Stimulated activated naive B cell treated with anti-CD40 and anti-IgM and Interleukin-4, amounts not matched to agents 10 μg/mL and 1 μg/mL and 100 μg/mL, for 72 hours (primary cell): ENCODE measurements at places on chromosomes 13 and 19.

- DNase-seq = no peak
Observed at GRCh38 chr19:17806945-17807344, 12.0 kb downstream of the B3GNT3 start.

DNA sequence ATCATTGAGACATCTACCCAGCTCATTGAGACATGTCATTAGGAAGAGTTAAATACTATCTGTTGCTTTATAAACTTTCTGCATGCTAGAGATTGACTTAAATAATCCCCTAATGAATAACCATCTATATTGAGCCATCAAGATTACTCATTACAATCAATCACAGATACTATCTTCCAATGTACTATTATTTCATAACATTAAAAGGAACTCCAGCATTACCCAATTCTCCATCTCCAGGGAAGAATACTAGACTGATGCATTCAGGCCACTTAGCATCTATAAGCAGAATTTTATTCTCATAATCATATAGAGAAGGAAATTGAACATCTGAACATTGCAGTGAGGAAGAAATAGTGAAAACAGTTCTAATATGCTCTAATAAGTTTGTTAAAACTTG lies 8.0 kb downstream of the EPSTI1 start:
- DNase-seq = no peak

DNA sequence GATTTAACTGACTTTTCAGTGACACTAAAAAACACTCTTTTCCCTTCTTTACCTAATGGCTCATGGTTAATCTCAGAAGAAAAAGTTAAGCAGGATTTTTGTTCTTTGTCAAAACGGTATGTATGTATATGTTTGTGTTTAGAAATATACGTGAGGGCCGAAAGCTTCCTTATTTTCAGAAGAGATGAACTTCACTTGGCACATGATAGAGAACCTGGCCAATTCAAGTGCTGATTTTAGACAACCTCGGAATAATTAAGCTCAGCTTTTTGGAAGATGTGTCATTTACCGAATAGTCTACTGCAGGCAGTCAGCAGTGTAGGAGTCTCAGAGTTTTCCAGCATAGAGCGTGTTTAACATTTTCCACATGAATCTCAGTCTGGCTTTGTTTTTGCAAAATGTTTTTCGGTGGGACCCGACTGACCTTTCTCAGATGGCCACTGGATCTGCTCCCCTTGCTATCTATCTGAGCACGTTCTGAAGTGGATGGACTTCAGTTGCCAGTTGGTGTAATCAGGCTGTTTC lies 4.6 kb downstream of the RNASEH2B start:
- DNase-seq = no peak

DNA sequence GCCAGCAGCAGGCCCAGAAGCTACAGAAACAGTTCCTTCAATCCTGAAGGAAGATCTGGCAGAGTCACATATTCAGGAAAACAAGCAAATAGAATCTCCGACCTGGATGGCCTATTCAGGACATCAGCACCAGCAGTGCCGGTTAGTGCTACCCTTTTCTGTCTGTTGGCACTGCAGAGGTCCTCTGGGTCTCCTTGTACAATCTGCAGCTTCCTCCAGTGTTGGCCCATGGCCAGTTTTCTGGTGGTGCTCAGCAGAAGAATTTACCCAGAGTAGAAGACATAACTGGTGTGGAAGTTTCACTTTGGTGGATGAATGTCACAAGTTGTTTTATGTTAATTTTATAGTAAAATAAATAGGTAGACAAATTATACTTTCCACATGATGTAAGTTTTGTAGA lies 498.1 kb downstream of the COG6 start:
- no peak for DNase-seq

DNA sequence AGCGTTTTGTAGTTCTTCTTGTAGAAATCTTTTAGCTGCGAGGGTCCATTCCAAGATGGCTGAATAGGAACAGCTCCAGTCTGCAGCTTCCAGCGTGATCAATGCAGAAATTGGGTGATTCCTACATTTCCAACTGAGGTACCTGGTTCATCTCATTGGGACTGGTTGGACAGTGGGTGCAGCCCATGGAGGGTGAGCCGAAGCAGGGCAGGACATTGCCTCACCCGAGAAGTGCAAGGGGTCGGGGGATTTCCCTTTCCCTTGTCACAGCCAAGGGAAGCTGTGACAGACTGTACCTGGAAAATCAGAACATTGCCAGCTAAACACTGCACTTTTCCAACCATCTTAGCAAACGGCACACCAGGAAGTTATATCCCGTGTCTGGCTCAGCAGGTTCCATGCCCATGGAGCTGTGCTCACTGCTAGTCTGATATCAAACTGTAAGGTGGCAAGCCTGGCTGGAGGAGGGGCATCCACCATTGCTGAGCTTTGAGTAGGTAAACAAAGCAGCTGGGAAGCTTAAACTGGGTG lies 176.0 kb upstream of the SPRY2 start:
- no peak for DNase-seq

DNA sequence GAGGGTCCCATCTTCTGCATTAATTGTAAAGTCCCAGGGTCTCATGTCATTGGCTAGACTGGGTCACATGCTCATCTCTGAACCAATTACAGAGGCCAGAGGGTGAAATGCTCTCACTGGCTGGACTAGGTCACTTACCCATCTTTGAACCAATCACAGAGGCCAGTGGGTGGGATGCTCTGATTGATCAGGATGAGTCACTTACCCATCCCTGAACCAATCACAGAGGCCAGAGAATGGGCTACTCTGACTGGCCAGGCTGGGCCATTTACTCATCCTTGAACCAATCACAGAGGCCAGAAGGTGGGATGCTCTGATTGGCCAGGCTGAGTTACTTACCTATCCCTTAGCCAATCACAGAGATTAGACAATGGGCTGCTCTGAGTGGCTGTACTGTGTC lies 5.3 kb downstream of the MISP start:
- DNase-seq = no peak

- no peak for DNase-seq
Observed at GRCh38 chr13:113122550-113123225, at the start of gene F10. Gene F10, plus strand, starts transcription at chr13:113122799. Its CDS starts 57 bp downstream, at chr13:113122856.

DNA sequence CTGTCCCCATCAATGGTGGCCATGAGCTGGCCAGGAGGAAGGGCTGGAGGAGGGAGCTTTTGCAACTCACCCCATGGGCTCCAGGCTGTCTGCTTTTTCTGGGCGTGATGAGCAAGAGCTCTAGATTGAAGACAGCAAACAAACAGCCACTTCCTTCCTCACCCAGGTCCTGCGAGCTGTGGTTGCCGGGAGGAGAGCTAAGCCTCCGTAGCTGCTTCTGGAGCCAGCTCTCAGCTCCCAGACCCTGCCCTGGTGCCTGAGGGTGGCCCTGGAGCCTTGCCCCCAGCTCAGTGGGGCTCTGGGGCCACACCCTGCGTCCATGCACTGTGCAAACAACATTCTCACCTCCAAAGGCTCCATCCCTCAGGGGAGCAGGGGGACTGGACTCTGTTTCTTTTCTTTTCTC lies 6.2 kb downstream of the MYO1F start:
- no peak for DNase-seq

- no peak for DNase-seq
Observed at GRCh38 chr13:38824342-38824741, 137.5 kb downstream of the FREM2 start.

GRCh38 chr13:45300190-45300985 lies 40.6 kb downstream of the TPT1 start:
- no peak for DNase-seq

GRCh38 chr13:28411831-28412353 lies 83.0 kb downstream of the FLT1 start:
- no peak for DNase-seq

DNA sequence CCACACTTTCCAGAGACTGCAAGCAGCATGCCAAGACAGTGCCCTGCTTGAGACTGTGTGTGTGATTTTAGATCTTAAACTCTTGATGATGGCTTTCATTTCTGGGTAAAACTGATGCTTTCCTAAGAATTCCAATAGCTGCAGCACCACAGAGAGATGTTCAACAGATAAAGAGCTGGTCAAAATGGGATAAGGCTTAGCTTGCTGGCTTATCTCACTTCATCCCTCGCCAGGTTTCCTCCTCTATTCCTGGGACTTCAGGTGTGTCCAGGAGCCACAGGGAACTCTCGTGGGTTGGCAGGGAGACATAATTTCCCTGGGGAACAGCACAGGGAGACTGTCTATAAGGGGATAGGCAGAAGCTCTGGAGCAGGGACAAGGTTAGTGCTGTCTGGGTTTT lies 137.3 kb downstream of the KCTD15 start:
- DNase-seq = no peak

DNA sequence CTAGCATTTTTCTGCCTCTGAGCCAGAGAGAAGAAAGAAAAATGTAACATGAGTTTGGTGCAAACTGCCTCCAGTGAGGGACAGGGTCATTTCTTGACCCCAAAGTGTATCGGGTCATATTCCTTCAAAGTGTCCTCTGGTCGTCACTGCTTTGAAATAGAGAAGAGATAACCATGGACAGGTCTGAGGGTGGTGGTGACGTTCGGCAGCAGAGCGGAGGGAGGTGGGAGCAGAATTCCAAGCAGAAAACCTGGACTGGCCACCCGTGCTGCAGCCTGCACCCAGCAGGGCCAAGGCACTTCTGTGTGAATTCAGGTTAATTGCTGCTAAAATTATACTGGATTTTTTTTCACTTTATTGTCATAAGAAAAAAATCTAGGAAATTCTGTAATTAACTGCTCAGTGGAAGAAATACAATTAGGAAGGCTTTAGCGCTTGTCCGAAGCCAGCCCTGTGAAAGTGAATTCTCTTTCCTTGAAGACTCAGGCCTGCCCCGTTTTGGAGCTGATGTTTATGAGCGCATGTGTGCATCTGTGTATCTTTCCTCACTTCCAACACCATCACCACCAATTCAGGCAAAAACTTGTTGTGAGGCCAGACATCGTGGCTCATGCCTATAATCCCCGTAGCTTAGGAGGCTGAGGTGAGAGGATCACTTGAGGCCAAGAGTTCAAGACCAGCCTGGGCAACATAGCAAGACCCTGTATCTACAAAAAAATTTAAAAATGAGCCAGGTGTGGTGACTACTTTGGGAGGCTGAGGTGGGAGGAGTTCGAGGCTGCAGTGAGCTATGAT lies 37.9 kb upstream of the UBAC2 start:
- no peak for DNase-seq

DNA sequence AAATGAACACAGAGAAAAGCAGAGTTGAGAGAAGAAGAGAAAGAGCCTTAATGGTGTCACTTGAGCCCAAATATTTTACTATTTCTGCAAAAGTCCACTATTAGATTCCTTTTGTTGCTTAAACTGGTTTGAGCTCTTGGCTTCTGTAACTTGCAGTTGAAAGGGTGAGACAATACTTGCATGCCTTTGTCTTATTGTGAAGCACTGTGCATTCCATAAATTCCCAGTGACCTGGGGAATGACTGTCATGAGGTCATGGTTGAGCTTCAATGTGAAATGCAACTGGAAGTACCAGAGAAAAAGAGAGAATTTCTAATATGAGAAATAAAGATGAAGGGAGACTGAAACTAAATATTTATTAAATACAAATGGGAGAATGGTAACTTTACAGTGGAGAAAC lies 310.9 kb downstream of the TDRD3 start:
- no peak for DNase-seq

GRCh38 chr13:30831515-30831914 lies 74.6 kb upstream of the MEDAG start:
- no peak for DNase-seq

- DNase-seq = no peak
Observed at GRCh38 chr13:94607056-94607455, 5.4 kb downstream of the GPR180 start.

DNA sequence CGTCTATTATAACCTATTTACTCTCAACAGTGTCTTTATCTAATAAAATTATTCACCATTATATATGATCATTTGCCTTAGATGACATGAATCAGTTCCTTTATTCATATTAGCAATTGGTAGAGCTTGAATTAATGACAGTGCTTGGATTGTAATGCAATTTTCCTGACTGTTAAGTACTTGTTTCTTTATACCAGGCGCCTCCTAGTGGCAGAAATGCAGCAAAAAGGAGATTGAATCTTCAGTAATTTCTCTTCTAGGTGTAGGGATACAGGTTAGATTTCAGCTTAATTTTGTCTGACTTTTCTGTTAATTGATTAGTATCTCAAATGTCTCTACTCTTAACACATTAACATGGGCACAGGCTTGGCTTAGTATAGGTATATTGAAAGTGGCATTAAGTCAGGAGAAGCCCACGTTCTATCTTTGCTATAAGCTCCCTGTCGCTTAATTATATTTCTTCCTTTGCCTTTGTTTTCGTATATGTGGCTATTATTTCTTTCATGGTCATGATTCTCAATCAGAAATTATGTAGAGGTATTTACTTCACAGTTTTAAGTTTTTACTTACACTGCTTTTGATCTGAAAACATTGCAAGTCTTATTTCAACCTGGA lies 9.1 kb upstream of the LHFPL6 start:
- DNase-seq = peak; percentile 13

DNA sequence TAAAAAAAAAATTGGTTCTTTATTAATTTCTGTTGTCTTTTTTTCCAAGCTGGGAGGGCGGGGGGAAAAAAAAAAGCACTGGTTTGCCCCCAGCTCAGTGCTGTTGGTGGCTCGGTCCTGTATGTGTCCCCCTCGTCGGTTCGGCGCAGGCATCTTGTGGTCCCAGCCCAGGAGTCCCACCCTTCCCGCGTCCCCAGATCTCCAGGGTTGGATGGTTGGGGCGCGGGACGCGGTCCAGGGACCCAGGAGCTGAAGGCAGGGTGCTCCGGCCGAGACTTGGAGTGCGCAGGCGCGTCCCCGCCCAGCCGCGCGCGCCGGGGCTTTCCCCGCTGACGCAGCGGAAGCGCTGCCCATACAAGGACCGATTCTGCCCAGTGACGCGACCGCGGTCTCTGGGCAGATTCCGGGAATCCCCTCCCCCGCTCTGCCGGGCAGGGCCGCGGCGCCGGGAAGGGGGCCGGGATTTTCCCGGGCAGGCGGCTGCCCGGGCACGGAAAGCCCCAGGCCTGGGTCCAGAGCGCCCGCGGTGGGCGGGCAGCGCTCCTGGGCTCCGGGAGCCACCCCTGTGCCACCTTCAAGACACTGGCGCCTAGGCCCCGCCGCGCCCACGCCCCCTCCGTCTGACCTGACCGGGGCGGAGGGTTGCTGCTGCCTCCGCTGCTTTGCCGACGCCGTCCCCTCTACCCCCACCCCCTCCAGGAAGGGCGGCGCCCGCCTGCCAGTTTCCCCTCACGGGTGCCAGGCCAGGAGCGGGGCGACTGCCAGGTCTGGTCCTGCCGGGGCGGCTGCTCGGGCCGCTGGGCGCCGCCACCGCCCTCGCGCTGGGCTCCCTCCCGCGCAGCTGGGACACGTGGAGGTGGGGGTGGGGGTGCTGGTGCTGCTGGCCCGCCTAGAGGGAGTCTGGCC lies 2.3 kb downstream of the JUNB start:
- peak; percentile 95 for DNase-seq

DNA sequence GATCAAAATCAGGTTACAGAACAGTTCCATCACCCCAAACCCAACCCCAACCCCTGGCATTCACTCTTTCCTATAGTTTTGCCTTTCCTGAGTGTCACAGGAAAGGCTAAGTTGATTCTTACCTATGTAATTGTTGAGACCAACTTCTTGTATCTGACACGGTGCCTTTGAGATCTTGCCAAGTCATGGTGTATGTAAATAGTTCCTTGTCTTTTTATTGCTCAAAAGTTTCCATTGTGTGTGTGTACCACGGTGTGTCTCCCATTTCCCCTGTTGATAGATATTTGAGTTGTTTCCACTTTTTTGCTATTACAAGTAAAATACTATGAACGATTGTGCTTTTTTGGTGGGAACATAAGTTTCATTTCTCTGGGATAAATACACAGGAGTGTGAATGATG lies 3.3 kb upstream of the IGFL2 start:
- DNase-seq = no peak
